Transverse colon (tissue), 4 donors: ENCODE measurements at places on chromosomes 16 and 17. TPM values are rescaled to one million over a fixed set of nuclear protein-coding genes. Genes with fewer than 3 reads are reported as not detected.
A peak's percentile ranks its signal among the peaks of the same experiment; 100 is the strongest.

DNA sequence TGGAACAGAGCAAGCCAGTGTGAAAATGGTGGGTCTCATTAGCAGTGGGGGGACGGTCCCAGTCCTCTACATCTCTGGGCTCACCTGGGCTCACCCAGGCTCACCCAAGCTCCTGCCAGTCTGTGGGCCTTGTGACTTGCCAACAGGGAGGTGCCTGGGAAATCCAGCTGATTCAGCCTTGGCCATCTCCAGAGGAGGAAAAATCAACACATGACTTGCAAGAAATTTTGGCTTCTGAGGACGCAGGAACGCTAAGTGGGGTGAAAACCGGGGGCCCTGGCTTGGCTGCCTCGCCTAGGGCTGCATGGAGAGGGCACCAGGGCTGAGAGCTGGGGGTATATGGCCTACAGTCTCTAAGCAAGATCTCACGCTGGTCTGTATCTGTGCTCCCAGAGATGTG, 47.7 kb downstream of the VAC14 start:
- no peak for DNase-seq

DNA sequence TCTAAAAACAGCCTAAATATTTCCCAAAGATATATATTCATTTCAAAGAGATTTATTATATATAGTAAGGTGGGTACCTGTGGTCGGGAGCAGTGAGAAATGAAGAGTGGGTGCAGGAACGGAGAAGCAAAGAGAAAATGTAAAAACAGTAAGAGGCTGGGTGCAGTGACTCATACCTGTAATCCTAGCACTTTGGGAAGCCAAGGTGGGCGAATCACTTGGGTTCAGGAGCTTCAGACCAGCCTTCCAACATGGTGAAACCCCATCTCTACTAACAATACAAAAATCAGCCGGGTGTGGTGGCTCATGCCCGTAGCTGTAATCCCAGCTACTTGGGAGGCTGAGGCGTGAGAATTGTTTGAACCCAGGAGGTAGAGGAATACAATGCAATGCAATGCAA, 257.1 kb downstream of the BCAS3 start:
- DNase-seq, result no peak

- DNase-seq, result no peak
Measured at GRCh38 chr16:88010968-88011483, 59.8 kb downstream of the BANP start.

The GAST gene
- total RNA-seq, result not detected

DNA sequence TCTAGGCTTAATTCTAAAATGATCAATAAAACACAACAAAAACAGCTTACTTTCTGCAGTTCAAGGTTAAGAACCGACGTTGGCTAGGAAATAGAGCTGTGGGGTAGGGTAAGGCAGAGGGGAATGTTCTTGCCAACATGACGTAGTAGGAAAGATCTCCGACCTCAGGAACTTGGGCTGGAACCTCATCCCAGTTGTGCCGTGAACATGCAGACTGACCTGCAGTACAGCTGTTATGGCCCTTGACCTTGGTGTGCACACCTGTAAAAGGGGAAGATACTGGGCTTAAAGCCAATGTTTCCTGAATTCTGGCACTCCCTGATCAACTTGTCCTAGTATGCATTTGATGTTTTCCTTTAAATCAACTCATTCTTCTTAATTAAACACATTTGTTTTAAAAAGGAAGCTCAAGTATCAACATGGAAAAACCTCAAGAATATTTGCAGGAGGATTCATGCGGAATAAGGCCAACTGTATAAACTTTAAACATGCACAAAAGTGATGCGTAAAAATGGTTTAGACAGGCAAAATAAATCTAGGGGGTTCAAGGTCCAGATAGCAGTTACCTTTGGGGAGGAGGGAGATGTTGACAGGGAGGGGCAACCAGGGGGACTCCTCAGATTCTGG, 14.2 kb upstream of the SLC6A2 start:
- DNase-seq, result no peak

- no peak for DNase-seq
Measured at GRCh38 chr17:71163121-71163812, 957.6 kb upstream of the SOX9 start.

- DNase-seq, result no peak
Measured at GRCh38 chr17:65850486-65850885, 289.0 kb upstream of the AXIN2 start.

DNA sequence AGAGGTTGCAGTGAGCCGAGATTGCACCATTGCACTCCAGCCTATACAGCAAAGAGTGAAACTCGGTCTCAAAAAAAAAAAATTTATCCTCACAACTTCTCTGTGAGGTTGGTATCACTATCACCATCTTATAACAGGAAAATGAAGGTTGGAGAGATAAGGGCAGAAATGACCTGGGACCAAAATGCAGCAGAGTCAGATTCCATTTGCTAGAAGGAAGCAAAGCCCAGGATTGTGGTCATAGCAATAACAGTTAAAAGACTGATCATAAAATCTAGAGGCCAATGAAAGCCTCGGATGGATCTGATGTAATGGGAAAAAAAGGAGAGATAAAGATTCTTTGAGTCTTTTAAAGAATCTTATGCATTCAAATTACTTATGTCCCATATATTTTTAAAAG, 69.6 kb upstream of the TEKT1 start:
- DNase-seq, result no peak

- no peak for DNase-seq
Measured at GRCh38 chr17:63573634-63574033, 23.4 kb downstream of the DCAF7 start.

DNA sequence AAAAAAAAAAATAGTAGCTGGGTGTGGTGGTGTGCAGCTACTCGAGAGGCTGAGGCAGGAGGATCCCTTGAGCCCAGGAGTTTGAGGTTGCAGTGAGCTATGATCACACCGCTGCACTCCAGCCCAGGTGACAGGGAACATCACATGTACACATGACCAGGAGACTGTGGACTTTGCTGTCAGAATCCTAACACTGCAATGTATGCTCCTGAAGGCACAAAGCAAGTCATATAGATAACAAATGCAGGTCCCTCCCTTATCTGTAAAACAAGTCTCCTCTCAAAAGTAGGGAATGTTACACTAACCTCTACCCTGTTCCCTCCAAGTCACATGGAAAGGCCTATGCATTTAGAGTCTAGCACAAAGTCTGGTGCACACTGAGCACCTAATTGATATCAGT, 48.5 kb downstream of the ARHGAP17 start:
- DNase-seq, result no peak

DNA sequence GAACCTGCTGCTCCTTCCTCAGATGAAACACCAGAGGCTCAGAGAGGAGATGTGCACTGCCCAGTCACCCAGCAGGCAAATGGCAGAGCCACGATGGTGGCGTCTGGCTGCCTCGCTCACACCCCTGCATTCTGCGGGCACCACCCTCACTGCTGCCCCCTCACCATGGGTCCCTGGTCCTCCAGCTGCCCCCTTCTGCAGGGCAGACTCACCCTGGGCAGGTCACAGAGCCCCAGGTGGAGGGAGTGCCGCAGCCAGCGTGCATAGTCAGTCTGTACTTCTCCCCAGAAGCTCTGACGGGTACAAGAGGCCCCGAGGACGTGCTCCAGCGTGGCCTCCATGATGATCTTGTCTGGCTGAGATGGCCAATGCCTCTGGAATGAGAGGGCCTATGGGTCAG, 52.9 kb downstream of the RMI2 start:
- DNase-seq, result no peak

GRCh38 chr16:88685156-88686061, 898 bp downstream of the SNAI3 start:
- peak; percentile 50 for DNase-seq

GRCh38 chr16:85026703-85027102, 892 bp upstream of the KIAA0513 start:
- DNase-seq, result no peak

The DHX58 gene
- 4.6 TPM for total RNA-seq

- DNase-seq, result no peak
Measured at GRCh38 chr17:59451706-59452105, 113.7 kb upstream of the DHX40 start.

The SLFN14 gene
- total RNA-seq, result not detected

DNA sequence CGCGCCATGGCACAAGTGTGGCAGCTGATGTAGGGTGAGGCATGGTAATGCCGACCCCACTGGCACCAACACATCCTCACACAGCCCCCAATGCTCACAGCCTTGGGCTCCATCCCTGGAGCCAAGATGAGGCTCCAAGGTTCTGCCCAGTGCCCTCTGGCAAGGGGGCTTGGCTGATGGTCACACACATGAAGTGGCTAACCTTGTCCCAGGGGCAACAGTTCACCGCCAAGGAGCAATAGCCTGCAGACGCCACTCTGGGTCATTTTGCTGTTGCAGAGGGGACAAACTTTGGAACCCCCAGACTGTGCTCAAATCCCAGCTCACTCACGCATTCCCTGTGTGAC, 26.8 kb downstream of the TNFRSF13B start:
- DNase-seq, result no peak

DNA sequence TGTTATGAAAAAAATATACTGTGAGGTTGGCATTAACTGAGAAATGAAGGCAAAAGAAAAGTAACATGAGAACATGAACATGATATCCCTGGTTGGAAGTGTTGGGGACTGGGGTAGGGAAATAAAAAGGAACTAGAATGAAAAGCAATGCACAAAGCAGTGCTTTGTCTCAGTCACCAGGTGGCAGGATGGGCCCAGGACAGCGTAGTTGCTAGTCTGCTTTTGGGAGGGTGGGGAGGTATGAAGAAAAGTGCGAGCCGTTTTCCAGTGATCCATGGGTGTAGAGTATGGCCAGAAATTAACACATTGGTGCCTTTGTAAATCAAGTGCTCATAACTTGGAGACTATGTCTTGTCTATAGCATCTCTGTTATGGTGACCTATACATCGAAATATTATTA, 662.5 kb upstream of the SALL1 start:
- DNase-seq, result no peak

The CDC42EP4 gene
- total RNA-seq, result 66.2 TPM

The HSF5 gene
- not detected for total RNA-seq

DNA sequence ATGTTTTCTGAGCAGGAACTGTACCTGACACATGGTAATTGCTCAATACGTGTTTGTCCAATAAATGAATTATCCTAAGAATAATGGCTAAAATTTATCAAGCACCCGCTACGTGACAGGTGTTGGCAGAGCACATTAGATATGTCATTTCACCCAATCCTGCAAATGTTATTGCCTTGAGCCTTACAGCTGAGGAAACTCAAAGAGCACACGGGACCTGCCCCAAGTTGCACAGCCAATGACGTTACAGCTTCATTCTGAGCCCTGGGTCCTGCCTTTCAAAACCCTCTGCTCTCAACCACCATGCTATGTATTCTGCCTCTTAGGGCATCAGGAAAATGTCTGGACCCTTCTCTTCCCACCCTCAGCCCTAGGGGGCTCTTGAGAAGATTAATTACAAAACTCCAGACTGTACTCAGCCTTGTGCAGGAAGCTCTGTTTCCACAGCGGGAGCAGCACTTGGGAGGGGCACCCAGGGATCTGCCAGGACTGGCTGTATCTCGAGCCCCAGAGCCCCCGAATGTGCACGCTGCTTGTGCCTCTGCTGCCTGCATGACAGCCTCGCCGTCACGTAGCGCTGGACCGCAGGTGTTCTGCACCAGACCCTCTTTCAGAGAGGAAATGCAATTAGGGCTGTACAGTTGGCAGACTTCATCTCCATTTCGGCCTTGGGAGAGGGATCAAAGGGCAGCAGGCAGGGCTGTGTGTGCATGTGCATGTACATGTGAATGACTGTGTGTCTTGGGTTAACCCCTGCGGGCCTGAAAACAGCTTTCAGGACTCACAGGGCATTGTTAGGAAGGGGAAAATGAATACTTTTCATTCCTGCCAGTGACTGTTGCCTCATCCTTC, 71.6 kb downstream of the GPR139 start:
- peak; percentile 28 for DNase-seq

- no peak for DNase-seq
Measured at GRCh38 chr17:62975206-62975605, 9.2 kb downstream of the TANC2 start.

DNA sequence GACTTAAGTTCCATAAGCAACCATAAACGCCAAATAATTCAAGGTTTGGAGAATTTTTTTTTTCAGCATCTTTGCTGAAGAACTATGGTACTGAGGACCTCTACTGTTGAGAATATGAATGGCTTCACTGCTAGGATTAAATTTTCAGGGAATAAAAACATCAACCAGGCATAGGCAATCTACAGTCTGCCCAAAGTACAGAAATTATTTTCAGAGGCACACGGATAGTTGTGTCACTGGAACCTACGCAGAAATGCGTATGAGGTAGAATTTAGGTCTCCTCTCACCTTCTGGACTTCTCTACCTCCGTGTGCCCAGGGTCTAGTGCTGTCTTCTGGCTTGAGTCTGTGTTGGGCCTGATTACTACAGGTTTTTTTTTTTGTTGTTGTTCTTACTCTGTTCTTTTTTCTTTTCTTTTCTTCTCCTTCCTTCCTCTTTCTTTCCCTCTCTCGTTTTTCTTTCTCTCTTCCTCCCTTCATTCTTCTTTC, 39.7 kb downstream of the NACA2 start:
- no peak for DNase-seq

- no peak for DNase-seq
Measured at GRCh38 chr17:67223924-67224323, 21.1 kb downstream of the HELZ start.

The ZPBP2 gene
- 0.27 TPM for total RNA-seq

The OR4D1 gene
- not detected for total RNA-seq

The MSLN gene
- 4.9 TPM for total RNA-seq

DNA sequence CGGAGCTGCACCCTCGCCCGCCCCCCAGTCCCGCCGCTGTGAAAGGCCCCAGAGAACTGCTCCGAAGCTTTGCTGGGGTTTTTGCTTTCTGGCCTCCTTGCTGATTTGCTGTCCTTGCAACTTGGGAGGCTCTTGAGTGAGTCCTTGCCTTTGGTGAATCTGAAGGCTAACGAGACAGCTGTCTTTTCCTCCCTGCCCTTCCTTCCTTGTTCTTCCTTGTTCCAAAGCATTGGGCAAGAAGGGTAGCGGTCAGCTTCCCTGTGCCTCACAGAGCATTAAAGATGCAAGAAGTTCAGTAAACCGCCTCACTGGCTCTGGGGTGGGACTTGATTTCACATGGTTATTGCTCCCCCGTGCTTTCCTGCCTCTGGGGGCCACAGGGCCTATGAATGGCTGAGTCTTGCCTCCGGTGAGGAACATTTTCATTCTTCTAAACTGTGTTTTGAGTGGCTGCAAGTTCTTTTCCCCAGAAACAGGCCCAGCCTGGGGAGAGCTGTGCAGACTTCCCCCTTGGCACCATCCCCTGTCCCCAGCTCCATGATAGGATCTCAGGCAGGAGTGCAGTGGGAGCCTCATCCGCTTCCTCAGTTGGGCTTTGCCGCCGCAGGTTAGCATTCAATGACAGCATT, 1.4 kb downstream of the YPEL2 start:
- peak; percentile 35 for DNase-seq

The PSME3IP1 gene
- total RNA-seq, result 127 TPM

The AXIN1 gene
- total RNA-seq, result 41.4 TPM

The NEUROD2 gene
- not detected for total RNA-seq

DNA sequence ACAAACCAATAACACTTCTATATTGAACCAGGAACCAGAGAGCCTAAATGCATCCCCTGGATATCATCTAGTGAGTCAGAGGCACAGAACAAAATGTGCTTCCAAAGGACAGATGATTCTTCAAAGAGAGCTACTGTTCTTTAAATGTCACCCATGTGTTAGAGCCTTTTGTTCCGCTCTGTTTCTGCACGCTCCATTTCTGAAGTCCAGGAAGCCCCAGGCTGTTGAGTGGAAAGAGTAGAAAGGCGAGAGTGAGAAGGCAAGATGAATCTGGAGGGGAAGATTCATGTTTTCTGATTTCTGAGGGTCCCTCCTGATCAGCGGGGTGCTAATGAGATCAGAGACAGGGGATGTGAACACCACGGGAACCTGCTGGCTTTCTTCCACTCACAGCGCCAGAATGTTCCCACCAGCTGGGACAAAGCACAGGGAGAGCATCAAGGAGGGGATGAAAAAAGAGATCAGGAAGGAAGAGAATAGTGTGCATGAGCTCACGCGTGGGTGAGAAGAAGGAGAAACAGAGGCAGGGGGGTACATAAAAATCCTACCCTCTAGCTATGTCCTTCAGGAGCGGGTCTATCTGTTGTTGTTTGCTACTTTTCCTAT, 559.9 kb upstream of the HSBP1 start:
- no peak for DNase-seq
